ENCODE measurements at places on chromosomes 7 and 10.

GRCh38 chr7:111931016-111931517 lies 275.1 kb downstream of the DOCK4 start:
- no peak for DNase-seq

GRCh38 chr10:119775529-119775928 lies 49.7 kb downstream of the INPP5F start:
- no peak for DNase-seq

GRCh38 chr7:4621396-4621795 lies 60.7 kb upstream of the FOXK1 start:
- no peak for DNase-seq

GRCh38 chr10:72483471-72483870 lies 128.8 kb upstream of the DNAJB12 start:
- DNase-seq: no peak

DNA sequence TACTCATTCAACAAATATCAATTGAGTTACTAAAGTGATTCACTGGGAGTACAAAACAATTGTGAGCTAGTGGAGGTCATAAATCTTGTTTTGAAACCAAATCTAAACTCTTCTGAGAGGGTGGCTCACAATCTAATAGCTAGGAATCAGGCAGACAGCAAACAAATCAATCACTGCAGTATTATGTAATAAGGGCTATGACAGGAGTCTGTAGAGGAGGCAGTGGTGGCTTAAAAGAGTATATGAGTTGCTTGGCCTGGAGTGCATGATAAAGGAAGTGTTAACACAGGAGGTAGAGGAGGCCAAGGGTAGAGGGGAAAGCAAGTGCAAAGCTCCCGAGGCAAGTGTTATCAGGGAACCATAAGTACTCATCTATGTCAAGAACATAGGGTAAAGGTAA lies 16.5 kb downstream of the MYPN start:
- no peak for DNase-seq

DNA sequence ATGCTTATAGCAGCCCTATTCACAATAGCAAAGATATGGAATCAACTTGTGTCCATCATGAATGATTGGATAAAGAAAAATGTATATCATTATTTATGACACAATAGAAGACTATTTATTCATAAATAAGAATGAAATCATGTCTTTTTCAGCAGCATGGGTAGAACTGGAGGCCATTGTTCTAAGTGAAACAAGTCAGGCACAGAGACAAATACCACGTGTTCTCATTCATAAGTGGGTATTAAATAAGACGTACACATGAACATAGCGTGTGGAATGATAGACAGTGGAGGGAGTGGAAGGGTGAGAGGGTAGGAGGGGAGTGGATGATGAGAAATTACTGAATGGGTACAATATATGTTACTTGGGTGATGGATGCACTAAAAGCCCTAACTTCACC lies 762.4 kb downstream of the REEP3 start:
- no peak for DNase-seq

DNA sequence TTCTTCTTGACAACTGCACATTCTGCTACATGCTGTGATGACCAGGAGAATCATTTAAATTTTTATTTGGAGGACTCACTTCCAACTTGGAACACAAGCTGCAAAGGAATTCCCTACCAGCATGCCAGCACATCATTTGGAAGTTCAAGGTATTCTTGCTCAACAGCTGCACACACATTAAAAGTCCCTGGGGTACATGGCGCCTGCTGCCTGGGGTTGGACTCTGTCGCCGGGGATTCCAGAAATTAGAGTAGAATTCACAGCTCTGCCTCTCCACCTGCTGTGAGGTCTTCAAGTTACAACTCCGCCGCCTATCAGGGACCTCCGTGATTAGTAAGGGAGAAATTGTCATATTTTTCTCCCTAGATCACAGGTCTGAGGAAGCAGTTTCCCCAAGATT lies 1.1 kb downstream of the ZNF32 start:
- DNase-seq: no peak

DNA sequence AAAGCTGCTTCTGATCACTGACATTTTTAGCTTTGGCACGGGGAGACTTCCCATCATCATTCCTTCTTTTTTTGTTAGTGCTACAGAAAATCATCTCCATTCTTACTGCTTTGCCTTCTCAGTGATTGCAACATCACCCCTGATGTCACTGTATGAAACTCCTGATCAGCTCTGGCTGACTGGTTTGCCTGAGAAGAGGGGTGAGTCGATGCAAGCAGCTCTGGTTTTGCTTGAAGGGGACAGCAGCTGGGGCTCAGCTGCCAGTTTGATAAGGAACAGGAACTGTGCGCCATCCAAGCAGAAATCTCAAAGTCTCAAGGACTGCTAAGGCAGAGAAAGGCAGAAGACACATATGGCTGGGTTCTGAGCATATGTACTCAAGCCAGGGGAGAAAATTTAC lies 808.5 kb upstream of the CELF2 start:
- no peak for DNase-seq

DNA sequence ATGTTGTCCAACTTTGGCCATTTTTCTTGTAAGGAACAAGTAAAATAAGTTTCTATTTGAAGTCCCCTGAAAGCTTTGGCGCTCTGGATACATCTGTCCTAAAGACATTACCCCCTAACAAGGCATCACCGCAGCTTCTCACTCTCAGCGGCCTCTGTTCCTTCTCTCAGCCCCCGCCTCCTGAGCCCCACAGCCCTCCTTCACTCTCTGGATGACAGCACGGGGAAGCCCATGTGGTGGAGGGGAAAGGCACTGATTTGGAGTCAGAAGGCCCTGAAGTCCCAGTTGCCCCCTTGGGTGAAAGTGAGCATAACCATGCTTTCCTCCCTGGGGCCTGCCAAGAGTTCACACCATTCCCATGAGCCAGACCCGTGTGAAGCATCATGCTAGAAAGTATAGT lies 4.6 kb downstream of the H2BK1 start:
- DNase-seq: no peak

- no peak for DNase-seq
Observed at GRCh38 chr10:122565766-122566206, 5.2 kb downstream of the DMBT1 start.

DNA sequence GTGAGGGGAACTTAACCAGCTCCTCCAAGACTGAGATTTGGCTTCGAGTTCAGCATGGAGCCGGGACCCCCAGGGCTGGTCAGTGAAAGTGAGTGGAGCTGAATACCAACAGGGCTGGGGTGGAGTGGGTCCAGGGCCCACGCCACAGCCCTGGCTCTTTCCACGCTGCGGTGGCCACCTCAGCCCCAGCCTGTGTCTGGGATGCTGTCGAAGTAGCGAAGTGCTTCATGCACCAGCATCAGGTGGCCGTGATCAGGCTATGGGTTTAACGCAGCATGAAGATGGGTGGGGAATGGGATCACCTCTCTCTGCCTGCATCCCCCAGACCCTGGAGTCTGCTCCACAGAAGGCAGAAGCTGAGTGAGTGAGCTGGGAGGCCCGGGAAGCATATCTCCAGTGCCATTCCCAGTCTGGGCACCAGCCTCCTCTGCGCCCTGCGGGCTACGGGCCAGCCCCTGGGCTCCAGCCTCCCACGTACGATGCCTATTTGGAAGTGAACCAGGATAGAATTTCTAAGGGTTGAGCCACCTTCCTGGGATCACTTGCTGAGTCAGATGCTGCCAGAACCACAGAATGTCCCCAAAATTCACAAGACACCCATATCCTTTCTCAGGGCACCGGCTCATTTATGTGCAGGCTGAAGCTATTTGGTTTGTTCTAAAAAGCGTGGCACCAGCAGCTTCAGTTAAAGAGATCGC lies 131.1 kb upstream of the CHST15 start:
- no peak for DNase-seq

GRCh38 chr7:90595342-90595800 lies 750 bp upstream of the CDK14 start:
- DNase-seq: no peak

DNA sequence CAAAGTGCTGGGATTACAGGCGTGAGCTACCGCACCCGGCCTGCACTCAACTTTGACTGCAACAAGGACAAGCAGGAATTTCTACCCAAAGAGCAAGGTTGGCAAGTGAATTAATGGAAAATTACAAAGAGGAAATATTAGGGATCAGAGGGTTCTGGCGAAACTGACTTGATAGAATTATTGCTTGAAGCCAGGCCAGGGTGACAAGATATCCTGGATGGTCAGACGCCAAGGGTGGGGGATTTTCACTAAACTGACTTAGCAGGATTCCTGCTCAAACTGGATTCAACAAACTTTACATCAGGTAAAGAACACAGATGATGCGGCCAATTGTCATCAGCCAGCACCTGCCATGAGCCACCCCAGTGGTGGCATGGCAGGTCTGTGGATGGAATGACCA lies 603.6 kb upstream of the MGMT start:
- no peak for DNase-seq

GRCh38 chr10:14822879-14823755 lies 14.7 kb downstream of the CDNF start:
- peak; percentile 28 for DNase-seq

GRCh38 chr10:124063750-124064603 lies 29.4 kb downstream of the CHST15 start:
- DNase-seq: no peak

GRCh38 chr7:21603462-21603861 lies 60.6 kb downstream of the DNAH11 start:
- no peak for DNase-seq

DNA sequence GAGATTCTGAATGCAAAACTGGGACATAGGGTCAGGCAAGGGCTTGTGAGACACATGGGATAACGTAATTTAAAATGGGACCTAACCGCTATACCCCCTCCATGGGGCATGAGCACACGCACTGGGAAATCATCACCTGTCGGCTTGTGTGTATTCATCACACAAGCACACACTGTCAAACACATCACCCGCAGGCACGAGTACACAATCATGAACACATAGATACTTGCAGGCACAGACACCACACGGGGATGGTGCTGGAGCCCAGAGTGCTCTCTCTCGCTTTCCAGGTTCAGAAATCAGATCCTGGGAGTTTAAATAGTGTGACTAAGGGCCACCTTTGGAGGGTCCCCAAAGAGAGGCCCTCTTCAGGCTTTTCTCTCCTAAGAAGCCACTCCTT lies 19.6 kb upstream of the TLX1 start:
- no peak for DNase-seq

DNA sequence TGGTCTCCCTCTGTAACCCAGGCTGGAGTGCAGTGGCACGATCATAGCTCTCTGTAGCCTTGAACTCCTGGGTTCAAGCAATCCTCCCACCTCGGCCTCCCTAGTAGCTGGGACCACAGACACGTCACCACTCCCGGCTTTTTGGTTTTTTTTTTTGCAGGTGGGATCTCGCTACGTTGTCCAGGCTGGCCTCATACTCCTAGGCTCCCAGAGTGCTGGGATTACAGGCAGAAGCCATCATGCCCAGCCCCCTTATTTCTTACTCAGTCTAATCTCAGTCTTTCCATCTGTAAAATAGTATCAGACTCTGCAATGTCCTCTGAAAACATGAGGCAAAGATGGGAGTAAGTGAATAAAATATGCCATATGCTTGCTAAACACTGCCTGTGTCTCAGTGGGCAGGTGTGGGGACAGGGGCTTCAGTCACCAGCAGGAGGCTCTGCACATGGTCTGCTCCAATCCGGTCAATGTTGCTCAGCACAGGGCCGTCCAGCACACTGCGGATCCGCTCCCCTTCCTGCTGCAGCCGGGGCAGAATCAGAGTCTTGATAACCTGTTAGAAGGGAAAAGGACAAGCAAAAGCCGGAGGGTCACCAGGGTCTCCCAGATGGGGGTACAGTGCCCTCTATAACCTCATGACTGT lies 8.2 kb downstream of the AP4M1 start:
- DNase-seq: no peak

GRCh38 chr10:114508376-114508775 lies 104.1 kb upstream of the AFAP1L2 start:
- no peak for DNase-seq

- DNase-seq: no peak
Observed at GRCh38 chr10:31702005-31702404, 226.6 kb downstream of the ARHGAP12 start.

DNA sequence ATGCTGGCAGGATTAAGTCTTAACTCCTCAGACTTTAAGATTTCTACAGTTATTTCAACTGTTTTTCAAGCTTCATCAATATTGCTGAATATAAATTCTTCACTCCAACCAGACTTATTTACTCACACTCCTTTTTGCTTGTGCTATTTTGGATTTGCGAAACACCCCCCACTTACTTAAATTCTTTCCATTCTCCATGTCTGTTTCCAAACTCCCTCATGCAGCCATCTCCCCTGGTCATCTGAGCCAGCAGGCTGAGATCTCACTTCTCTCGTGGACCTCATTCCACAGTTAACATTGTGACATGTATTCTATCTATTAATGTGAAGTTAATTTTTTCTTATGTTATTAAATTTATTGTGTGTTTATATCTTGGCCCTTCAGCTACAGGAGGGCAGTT lies 188.9 kb upstream of the HDAC9 start:
- no peak for DNase-seq

DNA sequence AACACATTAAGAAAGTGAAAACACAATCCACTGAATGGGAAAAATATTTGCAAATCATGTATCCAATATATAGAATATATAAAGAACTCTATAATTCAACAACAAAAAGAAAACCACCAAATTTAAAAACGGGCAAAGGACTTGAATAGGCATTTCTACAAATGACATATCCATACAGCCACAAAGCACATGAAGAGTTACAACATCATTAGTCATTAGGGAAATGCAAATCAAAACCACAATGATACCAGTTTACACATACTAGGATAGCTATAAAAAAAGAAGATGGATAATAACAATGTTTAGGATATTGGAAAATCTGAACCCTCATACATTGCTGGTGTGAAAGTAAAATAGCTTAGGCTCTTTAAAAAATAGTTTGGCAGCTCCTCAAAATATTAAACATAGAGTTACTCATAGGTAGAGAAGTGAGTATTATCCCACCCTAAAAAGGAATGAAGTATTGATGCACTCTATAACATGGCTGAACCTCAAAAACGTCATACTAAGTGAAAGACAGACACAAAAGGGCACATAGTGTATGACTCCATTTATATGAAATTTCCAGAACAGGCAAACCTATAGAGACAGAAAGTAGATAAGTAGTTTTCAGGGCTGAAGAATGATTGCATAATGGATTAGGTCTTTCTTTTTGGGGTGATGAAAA lies 4.5 kb downstream of the ZPBP start:
- no peak for DNase-seq

DNA sequence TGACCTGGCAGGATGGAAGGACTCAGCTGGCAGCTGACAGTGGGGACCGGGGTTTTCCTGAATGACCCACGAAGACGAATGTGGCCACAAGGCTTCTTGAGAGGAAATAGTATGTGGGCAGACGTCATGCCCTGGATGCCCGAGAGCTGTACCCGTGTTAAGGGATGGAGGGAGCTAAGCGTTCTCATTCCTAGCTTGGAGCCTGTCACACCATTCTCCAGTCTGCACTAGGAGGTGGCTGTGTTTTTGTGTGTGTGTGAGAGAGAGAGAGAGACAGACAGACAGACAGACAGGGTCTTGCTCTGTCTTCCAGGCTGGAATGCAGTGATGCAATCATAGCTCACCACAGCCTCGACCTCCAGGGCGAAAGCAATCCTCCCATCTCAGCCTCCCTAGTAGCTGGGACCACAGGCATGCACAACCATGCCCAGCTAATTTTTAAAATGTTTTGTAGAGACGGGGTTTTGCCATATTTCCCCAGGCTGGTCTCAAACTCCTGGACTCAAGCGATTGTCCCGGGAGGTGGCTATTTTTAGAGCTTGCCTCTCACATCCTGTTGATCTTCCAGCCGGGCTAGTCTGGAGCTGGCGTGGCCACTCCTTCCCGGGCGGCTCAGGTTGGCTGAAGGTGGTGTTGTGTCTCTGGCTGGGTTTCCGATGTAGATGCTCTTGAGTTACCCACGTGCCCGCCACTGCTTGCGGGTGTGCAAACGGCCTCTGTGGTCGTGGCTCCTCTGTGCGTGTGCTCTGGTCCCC lies 2.1 kb downstream of the AMZ1 start:
- DNase-seq: no peak

Measured in GM19239 (cell line).